Cerebellum (tissue), 4 donors: ENCODE measurements at places on chromosomes 4 and X.

DNA sequence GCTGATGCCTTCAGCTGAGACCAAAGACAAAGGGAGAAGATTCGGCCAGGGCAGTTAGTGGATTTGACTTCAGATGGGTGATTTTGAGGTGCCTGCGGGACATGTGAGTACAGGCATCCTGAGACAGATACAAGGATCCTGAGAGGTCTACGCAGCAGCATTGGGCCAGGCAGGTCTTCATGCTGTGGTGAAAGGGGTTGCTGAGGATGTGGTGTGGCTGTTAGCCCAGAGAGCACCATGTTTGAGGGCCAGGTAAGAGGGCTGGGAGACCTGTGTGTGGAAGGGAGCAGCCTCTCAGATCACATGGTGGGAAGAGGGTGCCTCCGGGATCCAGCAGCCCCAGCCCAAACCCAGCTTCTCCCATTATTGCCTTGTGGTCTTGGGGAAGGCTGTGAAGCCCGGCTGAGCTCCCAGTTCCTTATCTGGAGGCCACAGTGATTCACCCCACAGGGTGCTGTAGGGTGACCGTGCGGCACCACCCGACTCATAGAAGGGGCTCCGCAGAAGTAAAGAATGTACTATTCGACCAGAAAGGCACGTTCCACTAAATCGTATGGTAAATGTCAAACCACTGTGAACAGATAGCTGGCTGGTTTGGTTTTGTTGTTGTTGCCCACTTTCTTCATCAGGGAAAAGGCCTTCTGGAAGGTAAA lies 27.7 kb upstream of the TADA2B start:
- no peak for DNase-seq

GRCh38 chr4:97394653-97395052 lies 748.6 kb downstream of the STPG2 start:
- DNase-seq, result no peak

DNA sequence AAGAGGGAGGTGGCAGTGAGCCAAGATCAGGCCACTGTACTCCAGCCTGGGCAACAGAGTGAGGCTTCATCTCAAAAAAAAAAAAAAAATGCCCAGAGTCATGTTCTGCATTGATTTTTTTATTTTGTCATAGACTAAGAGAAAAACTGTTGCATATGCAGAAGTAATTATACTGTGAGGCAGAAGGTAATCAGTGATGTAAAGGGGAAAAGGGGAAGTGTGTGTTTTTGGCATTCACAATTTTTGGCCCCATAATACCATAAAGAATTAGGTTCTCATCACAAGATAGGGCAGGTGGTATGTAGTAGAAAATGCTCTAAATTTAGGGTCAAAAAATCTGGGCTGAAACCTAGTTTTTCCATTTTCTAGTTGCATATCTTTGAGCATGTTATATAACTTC lies 47.3 kb upstream of the GAB1 start:
- DNase-seq, result no peak

DNA sequence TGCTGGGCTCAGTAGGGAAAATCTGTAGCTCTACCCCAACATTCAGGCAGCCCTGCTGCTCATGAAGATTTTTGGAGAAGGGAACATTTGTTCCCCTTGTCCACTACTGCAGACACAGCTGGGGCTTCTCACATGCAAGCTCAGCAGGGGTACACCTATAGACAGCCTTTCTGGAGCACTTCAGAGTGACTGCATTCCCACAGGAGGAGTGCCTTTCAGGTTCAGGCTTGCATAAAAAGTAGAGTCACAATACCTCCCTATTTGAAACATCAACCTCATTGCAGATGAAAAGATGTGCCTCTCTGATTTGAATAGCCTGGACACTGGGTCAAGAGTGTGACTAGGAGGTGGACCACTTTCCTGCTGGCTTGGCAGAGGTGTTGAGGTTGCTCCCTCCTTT lies 53.3 kb upstream of the NAP1L2 start:
- DNase-seq, result no peak
